ENCODE measurements at places on chromosomes 4 and X.
A peak's percentile ranks its signal among the peaks of the same experiment; 100 is the strongest.

- no peak for DNase-seq
Observed at GRCh38 chrX:10197279-10198210, 40.8 kb downstream of the CLCN4 start.

DNA sequence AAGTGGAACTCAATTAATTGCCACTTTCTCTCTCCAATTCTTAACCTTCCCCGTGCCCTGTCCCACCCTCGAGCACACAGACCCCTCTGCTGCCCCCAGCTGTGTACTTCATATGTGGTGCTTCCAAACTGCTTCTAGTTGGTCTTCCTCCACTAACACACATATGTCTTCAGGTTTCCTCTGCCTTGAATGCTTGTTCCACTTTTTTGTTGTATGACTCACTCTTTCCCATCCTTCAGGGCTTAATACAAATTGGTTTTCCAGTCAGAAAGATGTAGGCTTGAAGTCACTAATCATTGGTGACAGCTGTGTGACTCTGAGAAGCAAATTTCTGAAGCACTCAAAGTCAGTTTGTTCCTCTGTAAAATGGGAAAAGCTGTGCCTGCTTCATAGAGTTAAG is 30.6 kb downstream of the TRIM2 start:
- peak; percentile 89 for DNase-seq

DNA sequence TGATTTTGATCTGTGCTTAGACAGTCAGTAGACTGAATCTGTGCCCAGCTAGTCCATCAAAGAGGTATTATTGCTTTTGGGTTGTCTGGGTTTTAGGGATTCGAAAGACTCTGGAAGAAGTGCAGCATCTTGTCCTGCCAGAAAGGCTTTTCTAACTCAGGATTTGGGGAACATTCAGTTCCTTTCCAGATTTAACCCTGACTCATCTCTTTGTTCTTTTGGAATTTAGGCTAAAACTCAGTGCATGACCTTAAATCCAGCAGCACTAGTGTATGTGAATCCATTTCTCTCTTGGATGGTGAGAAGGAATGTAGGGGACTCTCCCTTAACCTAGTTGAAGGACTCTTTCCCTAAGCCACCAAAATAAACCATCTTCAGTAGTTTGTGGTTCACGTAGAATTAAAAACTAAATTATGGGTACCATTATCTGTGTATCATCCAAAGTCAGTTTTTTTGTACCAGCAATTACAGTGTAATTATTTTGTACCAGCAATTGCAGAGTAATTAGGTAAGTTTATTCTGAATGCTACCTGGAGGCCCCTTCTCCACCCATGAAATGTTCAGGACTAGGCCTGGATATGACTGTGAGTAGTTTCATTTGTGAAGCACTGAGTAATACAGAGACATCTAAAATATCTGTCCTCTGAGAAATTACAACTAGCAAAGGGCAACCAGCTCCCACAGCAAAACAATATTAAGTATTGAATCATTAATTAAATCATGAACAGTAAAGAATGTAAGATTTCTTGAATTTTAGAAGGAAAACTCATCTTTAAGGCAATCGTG is 384.0 kb downstream of the TMA16 start:
- DNase-seq: no peak

- DNase-seq: peak; percentile 87
Observed at GRCh38 chr4:155675709-155676429, 9.2 kb downstream of the GUCY1A1 start.

- no peak for DNase-seq
Observed at GRCh38 chr4:3436048-3436797, 5.5 kb upstream of the HGFAC start.

- DNase-seq: no peak
Observed at GRCh38 chr4:25320336-25320735, 7.8 kb downstream of the ZCCHC4 start.
